ENCODE measurements at places on chromosomes 13 and 19. TPM values are rescaled to one million over a fixed set of nuclear protein-coding genes. Genes with fewer than 3 reads are reported as not detected.

Gene CLEC17A
- not detected for total RNA-seq

Gene CD177
- not detected for total RNA-seq

Gene OSCAR
- 0.78 TPM for total RNA-seq

Gene FXYD1
- not detected for total RNA-seq

Gene IGFL1
- total RNA-seq: not detected

Gene ZNF773
- 28.5 TPM for total RNA-seq

Gene FREM2
- total RNA-seq: under 0.01 TPM

Gene RGL3
- not detected for total RNA-seq

Gene ZNF814
- total RNA-seq: 7.2 TPM

All from smooth muscle cell of the umbilical artery (primary cell).